ENCODE measurements at places on chromosomes 7 and 10.
A peak's percentile ranks its signal among the peaks of the same experiment; 100 is the strongest.

GRCh38 chr10:112960151-112960681 is 10.2 kb downstream of the TCF7L2 start:
- no peak for DNase-seq

DNA sequence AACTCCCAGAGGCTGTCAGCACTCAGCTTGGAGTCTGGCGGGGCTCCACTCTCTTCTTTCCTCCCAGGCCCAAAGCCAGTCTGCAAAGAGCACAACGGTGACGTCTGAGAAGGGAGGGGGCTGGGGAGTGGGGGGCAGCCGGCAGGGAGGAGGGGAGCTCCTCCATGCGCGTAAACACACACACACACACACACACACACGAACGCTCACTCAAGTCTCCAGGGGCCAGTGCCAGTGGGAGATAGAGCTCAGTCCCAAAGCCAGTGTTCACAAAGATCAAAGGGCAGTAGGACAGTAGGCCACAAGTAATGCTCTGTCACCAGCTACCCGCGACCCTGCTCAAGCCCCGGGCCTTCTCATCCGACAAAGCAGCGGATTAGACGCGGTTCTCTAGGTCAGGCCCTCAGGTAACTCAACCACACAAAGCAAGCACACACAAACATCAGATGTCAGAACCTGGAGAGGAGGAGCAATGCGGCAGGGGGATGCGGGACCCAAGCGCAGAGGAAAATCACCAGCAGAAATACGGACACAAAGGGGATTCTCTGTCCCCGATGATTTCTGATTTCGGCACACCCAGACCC is 19.9 kb downstream of the TCAF1 start:
- DNase-seq: no peak

GRCh38 chr10:14024329-14025202 is 306.2 kb downstream of the FRMD4A start:
- DNase-seq: no peak

GRCh38 chr10:75187961-75188426 is 22.6 kb upstream of the VDAC2 start:
- DNase-seq: peak; percentile 57

DNA sequence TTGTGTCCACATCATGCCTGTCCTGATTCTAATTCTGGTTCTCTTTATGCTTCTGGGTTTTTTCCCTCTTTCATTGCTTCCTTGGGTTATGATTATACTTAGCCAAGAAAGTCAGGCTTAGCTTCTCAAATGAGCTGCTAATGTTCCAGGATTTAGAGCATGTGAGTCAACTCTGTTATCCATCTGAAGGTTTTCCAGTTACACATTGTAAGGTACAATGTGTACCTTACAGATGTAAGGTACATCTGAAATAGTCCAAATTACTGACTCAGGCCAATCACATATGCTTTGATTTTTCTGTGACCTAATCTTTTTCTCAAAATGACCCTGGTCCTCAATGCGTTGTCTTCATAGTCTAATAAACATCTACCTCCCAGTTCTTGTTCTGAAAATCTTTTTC is 13.3 kb upstream of the MIOS start:
- DNase-seq: no peak

GRCh38 chr10:91885362-91886079 is 23.8 kb downstream of the FGFBP3 start:
- no peak for DNase-seq

- DNase-seq: no peak
Observed at GRCh38 chr7:49386792-49387191, 386.6 kb upstream of the VWC2 start.

DNA sequence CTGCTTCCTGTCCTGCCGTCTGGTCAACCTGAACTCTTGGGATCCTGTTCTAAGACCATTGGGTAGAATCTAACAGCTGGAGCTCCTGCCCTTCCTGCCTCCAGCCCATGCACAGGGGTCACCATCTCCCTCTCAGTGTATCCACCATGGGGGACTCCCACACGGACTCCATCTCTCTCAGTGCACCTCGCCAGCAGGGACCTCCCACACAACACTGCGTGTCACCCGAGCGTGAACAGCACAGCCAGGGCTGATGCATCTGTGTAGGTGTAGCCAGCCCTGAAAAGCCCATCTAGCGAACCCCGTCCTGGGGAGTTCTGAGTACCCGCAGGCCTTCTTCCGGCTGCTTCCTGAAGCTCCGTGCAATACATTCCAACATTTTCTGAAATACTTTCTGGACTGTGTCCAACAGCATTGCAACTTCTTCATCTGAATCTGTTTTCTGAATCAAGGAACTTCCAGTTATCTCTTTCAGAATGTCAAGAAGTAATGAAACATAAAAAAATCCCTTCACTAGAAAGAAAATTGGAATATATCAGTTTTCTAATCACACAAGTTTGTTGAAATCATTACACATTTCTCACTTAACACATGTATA is 52.5 kb downstream of the NCAPG2 start:
- DNase-seq: no peak

- no peak for DNase-seq
Observed at GRCh38 chr7:151133986-151134742, 33.3 kb downstream of the GBX1 start.

DNA sequence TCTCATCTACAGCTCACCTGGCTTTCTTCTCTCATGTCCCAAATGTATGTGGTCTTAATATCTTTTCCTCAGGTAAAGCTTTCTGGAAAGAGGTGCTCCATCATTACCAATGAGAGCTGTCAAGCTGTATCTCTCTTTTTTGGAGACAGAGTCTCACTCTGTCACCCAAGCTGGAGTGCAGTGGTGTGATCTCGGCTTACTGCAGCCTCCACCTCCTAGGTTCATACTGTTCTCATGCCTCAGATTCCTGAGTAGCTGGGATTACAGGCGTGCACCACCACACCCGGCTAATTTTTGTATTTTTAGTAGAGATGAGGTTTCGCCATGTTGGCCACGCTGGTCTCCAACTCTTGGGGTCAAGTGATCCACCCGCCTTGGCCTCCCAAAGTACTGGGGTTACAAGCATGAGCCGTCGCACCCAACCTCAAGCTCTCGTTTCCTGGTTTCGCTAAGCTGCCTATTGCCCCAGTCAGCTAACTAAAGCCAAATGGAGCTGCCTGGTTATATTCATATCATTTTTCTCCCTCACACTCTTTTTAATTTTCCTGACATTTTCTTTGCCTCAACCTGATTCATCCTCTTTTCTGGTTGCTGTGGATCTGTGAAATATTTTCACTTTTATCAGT is 60.5 kb downstream of the SUFU start:
- no peak for DNase-seq

- peak; percentile 92 for DNase-seq
Observed at GRCh38 chr7:27662490-27663205, at the start of gene HIBADH. Gene HIBADH, minus strand, starts transcription at chr7:27662883. Its CDS starts 95 bp downstream, at chr7:27662788.

GRCh38 chr7:22799633-22800032 is 23.0 kb downstream of the TOMM7 start:
- no peak for DNase-seq

DNA sequence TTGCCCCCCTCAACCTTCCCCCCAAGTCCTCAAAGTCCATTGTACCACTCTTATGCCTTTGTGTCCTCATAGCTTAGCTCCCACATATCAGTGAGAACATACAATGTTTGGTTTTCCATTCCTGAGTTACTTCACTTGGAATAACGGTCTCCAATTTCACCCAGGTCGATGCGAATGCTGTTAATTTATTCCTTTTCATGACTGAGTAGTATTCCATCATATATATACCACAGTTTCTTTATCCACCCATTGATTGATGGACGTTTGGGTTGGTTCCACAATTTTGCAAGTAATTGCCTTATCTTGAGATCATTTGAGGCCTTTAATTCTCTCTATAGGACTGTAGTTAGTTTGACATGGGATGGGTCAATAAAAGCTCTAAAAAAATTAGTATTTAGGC is 124.7 kb downstream of the ARL4A start:
- DNase-seq: no peak

DNA sequence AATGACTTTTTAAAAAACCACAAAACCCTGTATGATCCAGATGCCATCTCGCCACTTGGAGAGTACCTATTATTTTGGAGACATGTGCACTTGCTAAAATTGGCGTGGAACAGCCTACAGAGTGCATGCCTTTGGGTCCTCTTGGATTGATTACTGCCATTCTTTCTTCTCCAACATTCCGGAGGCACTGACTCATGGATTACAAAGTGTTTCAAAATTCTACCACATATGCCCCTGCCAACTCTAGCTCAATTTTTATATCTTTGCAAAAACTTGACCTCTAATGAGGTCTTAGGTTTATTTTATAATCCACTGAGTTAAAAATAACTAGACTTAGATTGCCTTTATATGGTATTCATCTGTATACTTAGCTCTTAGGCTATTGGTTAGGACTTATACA is 55.8 kb upstream of the KIF5B start:
- no peak for DNase-seq

DNA sequence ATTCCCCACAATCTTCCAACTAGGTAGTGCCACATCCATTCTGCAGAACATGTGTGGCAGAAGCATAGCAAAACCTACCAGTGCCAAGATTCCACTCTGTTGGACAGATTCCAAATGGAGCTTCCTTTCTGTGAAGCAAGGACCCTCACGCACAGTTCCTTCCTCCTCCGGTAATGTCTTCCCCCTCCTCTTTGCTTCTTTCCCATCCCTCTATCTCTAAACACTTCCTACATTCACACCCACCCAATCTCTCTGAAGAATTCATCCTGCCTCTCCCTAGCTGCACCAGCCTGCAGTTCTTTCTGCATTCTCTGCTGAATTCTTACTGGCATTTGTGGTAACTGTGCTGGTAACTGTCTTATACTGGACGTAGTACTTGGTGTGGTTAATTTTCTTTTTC is 124.9 kb downstream of the RNLS start:
- DNase-seq: no peak

- DNase-seq: no peak
Observed at GRCh38 chr7:70719125-70719524, 412.8 kb upstream of the GALNT17 start.

GRCh38 chr7:156466272-156466671 is 174.3 kb upstream of the RNF32 start:
- DNase-seq: no peak

GRCh38 chr7:154912871-154913637 is 89.9 kb downstream of the PAXIP1 start:
- DNase-seq: no peak

- DNase-seq: no peak
Observed at GRCh38 chr7:10122551-10123100, 851.0 kb upstream of the PHF14 start.

DNA sequence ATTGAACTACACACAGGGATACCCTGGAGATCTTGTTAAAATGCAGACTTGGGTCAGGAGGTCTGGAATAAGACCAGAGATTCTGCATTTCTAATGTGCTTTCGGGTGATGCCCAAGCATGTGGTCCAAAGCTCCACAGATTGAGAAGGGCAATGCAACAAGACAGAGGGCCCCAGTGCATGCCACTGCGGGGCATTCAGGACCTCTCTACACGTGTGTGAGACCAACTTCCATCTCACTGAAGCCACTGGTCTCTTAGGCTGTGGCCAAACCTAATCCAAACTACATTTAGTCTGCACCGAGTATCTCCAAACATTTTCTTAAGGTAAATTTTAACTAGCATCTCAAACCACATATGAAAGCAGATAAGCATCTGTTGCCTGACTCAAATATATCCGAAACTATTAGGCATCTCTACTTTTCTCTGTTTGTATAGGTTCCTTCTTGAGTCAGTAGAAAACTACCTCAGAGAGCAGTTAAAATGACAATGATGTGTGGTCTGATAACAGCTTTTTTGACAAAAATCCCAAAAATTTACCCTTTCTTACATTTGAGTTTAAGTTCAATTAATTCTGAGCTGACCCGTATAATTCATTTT is 107.5 kb downstream of the ELMO1 start:
- DNase-seq: no peak

- no peak for DNase-seq
Observed at GRCh38 chr7:134593530-134594392, 44.9 kb downstream of the AKR1B15 start.

- no peak for DNase-seq
Observed at GRCh38 chr10:109991266-109991855, 16.4 kb upstream of the ADD3 start.

GRCh38 chr7:141563956-141564623 is 12.9 kb downstream of the AGK start:
- no peak for DNase-seq

- DNase-seq: no peak
Observed at GRCh38 chr10:58201704-58202103, 66.0 kb downstream of the IPMK start.

Measured in activated gamma-delta T cell treated with anti-CD3 and anti-CD28 coated beads, Interleukin-2, amount 50 U/mL, for 16 hours (primary cell).